ENCODE measurements at places on chromosomes 5 and 9.

GRCh38 chr5:125343015-125343414, 596.6 kb upstream of the ZNF608 start:
- DNase-seq, result no peak

DNA sequence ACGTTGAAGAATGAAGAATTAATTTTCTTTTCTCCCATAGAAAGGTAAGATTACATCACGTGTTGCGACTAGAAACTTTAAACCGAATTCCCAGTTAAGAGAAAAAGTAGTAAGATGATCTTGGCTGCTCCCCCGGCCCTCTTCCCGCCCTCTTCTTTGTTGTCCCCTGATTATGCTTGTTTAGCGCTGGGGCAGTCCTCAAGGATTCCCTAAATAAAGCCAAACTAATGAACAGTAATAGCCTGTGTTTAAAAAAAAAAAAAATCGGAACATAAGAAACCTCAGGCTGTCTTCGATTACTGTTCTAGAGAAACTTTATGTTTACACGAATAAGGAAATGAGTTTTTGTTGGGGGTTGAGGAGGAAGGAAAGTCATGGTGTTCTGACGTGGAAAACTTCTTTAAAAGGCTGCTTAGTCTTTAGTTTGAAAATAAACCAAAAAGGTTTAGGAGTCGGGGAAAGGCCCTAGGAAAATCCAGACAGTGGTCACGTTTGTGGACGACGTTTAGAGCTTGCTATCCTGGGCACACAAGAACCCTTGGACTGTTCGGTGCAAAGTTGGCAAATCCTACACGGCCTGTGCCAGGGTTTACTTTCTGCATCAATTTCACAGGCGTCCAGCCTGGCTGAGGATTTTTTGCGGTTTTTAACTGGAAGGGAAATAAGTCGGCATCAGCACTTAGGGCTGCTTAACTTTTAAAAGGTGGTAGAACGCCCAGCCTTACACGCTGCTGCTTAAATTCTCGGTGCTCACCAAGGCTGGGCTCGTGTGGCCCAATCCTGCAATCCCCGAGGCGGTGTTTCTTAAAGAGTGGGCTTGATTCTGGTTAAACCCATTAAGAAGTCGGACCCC, 1.1 kb upstream of the MAT2B start:
- peak; percentile 58 for DNase-seq

DNA sequence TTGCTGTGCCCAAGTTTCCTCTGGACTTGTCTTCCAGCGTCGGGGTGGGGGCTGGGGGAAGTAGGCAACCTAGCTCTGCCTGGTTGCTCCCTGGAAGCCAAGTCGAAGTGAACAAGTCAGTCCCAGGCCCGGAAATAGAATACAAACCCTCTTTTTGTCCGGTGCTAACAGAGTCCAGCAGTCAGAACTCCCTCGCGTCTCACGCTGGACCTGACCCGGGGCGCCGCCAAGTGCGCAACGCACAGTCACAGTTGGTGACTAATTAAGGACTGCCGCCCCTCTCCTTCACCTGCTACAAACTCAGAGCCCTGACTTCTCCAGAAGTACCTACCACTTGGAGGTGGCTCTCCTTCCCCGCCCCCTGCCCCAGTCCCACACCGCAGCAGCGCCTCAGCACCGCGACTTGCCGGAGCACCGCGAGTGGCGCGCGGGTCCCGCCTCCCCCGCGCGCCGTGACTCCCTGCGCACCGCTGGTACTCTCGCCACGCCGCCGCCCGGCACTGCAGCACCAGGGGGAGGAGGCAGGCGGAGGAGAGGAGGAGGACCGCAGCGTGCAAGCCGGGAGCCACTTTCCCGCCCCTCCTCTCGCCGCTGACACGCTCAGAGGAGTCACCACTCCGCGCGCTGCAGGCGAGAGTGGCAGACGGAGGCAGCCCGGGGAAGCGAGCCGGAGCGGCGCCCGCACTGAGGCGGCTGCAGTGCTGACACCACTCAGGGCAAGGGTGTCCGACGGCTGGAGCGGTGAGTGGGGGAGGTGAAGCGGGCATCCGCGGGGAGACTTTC, at the start of gene SV2C:
Gene SV2C, plus strand, starts transcription at position 612 of the 783 bp plus-strand sequence. CDS start 48,368 bp downstream, outside the sequence.
- no peak for DNase-seq

DNA sequence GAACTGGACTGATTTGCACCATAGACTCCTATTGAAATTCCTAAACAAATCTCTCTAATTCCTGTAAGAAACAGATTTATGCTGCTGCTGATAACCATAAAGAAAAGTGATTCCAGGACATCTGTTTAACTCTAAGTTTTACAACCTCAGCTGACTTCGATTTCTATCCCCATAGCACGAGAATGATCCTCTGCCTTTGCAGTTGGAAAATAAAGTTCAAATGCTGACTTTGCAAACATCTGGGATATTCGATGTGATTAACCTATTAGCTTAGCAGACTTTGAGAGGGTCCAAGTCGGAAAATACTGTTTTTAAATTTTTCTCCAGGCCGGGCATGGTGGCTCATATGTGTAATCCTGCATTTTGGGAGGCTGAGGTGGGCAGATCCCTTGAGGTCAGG, 247.3 kb downstream of the PSAT1 start:
- no peak for DNase-seq

- DNase-seq, result no peak
These were observed 1.2 kb downstream of the NSD1 start for GRCh38 chr5:177134697-177135225.

All from tibial artery (tissue), 4 donors.